Kidney tubule cell (primary cell): ENCODE measurements at places on chromosomes 5 and 9.

- peak; percentile 61 for DNase-seq
Observed at GRCh38 chr5:146704949-146705665, 173.4 kb downstream of the PPP2R2B start.

DNA sequence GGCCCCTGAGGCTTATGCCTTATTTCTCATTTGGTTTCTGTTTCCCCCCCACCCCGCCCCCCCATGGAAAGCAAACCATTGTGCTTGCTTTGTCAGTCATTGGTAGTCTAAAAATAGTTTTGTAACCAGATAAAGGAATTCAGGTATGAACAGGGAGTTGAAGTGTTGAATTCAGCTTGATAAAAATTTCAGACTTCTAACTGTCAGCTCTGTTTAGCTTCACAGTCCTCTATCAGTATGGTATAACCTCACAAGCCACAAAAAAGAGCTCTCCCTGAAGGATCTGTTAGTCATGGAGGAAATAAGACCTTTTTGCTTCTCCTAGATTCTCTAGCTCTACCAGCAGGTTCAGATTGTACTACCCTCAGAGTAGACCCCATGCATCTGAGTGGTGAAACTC lies 378.1 kb downstream of the TMEM38B start:
- peak; percentile 11 for DNase-seq

DNA sequence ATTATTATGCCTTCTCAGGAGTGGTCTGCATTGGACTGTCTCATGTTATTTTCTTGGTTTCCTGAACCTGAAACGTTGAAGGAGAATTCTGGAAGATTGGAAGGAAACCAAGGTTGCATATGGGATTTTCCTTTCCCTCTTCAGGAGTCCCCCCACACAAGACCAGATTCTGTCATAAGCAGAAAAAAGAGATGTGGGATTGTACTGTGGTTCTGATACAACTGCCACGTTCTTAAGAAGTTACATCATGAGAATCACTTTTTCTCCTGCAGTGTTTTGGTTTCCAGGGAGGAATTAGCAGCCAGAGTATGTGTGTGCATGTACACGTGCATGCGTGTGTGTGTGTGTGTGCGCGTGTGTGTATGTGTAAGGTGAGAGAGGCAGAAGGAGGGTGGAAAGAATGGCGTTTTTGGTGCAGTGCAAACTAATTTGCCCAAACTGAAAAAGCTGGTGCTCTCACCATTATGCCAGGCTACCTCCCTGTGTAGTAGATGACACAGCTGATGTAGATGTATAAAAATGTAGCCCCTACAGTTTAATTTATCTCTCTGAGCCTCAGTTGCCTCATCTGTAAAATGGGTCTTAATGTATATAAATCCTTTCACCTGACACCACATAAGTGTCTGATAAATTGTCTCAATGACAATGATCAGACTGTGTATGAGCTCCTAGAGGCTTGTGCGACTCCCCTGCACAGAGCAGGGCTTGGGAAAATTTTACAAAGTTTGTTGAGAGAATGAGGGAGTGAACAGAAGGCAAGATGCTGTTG lies 38.6 kb downstream of the RALGPS1 start:
- DNase-seq: no peak

DNA sequence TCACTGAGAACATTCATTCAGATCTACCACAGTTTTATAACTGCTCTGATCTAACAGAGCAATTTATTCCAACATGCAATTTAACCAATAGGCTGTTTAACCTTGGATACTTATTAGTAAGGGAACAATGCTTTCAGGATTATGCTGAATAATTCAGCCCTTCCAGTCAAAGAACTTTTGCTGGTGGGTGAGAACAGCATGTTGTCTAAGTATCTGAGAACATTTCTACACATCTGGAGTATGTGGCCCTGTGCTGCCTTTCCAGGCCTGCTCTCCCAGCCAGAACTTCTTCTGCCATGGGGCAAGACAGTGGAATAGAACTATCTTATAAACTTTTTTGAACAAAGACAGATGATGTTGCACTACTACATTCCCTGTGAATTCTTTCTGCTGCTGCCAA lies 55.8 kb downstream of the NFIB start:
- DNase-seq: no peak

- no peak for DNase-seq
Observed at GRCh38 chr5:80326468-80326867, 6.7 kb downstream of the SPZ1 start.

DNA sequence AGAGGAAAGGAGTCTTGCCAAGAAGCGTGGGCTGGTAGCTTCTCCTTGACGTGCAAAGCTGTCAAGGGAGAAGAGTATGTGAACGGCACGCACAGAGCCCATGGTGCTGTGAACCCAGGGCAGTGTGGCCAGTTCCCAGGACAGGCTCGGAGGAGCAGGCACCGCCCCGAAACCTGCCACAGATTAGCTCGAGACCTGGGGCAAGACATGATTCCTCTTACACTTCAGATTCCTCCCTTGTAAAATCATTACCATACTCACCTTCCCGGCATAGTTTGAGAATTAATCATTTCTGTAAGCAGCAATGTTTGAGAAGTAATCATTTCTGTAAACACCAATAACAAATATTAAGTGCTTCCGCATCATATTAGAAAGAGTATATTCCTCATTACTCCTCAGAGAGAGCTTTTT lies 19.9 kb downstream of the GOLM1 start:
- peak; percentile 93 for DNase-seq

DNA sequence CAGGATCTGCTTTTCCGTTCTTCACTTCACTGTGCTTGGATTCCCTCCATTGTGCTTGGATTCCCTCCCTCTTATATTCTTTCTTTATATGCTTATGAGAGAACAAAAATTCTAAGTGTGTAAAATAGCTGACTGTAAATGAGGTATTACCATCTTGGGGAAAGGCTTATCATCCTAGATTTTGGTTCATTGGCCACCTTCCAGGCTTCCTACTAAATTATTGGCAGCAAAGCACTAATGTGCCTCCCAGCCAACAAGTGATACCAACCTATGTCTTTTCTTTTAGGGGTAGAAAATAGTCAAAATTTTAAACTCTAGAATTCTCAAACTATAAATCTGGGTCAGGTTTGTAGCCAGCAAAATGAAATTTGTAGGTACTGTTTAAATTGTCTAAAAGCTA lies 52.7 kb downstream of the NDUFAF2 start:
- DNase-seq: no peak

GRCh38 chr5:101045689-101046088 lies 142.6 kb upstream of the ST8SIA4 start:
- no peak for DNase-seq

GRCh38 chr9:84841931-84842330 lies 172.4 kb downstream of the NTRK2 start:
- no peak for DNase-seq

DNA sequence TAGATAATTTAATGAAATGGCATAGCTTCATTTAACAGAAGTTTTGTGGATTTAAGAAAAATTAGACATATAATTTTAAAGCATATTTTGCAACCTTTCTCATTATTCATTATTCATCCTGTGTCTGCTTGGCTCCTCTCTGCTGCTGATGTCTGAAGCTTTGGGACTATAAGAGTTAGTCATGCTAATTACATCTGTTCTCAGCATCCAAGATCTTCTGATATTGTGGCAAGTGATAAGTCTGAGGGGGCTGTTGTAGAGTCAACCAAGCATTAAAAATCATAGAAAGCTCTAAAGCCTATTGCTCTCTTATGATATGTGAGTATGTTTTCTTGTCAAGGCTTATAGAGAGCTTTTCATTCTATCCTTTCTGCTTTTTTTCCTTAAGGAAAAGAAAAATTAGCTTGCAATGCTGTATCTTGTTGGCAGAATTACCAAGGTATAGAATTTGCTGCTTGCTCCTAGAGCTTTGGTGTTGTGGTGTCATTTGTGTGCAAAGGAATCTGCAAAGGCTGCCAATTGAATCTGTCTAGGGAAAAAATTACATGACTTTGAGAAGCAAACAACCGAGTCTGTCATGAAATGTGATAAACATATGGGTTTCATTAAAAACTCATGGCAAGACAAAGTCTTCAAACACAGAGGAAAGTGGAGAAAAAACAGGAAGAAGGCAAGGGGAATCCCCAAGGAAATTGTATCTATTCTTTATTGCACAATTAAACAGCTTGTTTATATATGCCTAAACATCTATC lies 156.1 kb upstream of the DAB2 start:
- DNase-seq: no peak

DNA sequence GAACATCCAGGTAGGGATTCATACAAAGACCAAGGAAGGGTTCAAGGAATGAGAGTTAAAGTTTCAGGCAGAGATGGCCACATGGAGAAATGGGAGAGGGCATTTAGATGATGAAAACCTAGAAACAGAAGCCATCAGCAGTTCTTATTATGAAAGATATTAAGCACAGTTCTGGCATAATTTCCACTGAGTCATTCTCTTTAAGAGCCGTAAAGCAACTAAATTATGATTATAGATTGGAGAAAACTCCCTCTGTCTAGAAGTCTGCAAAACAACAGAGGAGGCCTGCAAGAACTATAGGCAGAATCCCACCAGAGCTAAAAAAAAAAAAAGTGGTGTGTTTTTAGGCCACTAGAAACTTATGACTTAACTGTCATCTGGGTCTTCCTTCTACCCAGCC lies 157.1 kb upstream of the MPDZ start:
- no peak for DNase-seq

- peak; percentile 64 for DNase-seq
Observed at GRCh38 chr5:66757219-66757833, 161.1 kb downstream of the MAST4 start.

GRCh38 chr9:81002242-81002641 lies 687.1 kb downstream of the TLE1 start:
- peak; percentile 87 for DNase-seq

- DNase-seq: no peak
Observed at GRCh38 chr9:105441616-105442160, 6.1 kb upstream of the FSD1L start.

DNA sequence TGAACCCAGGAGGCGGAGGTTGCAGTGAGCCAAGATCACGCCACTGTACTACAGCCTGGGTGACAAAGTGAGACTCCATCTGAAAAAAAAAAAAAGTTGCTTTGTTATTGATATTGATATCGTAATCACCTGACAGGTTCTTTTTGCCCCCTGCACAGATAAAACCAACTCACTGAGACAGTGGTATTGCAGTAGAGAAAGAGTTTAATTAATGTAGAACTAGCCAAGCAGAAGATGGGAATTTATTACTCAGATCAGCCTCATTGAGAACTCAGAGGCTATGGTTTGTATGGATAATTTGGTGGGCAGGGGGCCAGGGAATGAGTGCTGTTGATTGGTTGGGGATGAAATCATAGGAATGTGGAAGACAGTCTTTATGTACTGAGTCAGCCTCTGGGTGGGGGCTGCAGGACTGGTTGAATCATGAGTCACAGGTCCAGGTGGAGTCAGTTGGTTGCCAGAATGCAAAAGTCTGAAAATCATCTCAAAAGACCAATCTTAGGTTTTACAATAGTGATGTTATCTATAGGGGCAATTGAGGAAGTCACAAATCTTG lies 35.8 kb upstream of the MEGF10 start:
- DNase-seq: peak; percentile 84

DNA sequence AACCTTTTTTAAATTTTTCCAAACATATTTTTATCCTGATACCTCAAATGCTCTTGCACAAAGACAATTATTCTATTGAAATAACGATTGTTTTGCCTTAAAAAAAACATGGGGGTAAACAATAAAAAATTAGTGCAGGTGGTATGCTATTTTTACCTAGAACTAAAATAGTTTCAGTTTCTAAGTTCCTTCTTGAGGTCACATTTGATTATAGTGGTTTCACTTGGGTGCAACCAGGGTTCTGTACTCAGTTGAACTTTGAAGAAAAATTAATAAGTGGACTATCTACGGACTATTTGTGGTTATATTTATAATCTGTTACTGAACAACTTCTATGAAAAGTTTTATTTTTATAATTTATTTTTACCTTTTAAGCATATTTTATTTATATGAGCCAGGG lies 387.1 kb upstream of the IZUMO3 start:
- no peak for DNase-seq
